NCI-H2171 (cell line): ENCODE measurements at places on chromosomes 13 and 19.

DNA sequence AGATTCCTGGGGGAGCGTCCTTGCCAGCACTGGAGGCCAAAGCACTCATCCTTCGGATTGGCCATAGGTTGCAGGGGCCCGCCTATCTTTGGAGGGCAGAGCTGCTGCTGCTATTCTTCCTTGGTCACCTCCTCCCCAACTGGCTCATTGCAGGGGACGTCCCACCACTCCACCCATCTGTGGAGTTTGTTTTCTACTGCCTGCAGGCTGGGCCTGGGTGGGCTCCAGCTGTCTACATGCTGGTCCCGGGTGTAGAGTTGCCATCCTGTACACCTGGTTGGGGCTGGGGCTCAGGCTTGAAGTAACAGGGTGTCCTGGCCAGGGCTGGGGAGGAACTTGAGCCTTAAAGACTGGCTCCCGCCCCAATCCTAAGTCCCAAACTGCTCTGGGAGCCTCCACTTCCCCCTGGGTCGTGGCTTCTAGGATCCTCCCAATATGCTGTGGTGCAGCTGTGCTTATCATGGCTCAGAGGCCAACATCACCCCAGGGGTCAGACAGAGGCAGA is 2.1 kb downstream of the RNF225 start:
- no peak for DNase-seq

DNA sequence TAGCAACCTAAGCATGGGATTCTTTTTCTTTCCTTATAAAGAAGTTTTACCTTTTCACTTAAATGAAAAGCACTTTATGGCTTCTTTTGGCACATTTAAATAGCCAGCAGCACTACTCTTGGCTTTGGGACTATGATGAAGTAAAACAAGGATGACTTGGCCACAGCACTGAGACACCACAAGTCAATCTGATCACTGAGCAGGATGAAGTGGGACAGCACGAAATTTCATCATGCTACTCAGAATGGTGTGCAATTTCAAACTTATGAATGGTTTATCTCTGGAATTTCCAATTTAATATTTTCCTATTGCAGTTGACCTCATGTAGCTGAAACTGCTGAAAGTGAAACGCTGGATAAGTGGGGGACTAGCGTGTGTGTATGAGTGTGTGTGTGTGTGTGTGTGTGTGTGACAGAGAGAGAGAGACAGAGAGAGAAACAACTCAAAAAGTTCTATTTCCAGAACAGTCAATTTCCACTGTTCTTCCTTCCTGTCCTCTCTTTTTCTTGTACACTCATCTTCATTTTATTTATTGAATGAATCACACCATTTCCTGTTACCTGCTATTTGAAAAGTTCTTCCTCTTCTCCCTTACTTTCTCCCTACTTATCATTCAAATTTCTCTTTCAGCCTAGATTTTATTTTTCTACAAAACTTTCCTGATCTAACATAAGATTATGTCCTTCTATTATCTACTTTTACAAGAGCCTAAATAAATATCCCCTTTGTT is 414.2 kb upstream of the MIR17HG start:
- no peak for DNase-seq

DNA sequence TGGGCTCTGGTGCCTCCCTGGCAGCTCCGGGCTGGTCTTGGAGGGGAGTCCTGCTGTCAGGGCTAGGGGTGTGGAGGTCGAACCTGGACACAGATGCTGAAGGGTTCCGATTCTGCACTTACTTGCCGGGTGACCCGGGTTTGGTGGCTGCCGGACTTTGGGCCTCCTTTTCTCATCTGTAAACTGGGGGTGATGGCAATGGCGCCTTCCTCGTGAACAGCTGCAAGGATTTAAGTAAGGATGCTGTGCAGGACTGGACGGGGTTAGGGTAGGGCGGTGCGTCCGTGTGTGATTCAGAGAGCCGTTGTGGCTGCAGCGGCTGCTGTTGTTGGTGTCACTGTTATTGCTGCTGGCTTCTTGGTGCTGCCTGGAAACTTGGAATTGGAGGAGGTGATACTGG is 2.4 kb downstream of the HPN start:
- no peak for DNase-seq

- no peak for DNase-seq
Measured at GRCh38 chr19:10120538-10121189, 965 bp upstream of the EIF3G start.

- no peak for DNase-seq
Measured at GRCh38 chr13:42561752-42562467, 12.0 kb upstream of the TNFSF11 start.

GRCh38 chr19:51593969-51594773 is 23.1 kb downstream of the ZNF175 start:
- peak; percentile 94 for DNase-seq

DNA sequence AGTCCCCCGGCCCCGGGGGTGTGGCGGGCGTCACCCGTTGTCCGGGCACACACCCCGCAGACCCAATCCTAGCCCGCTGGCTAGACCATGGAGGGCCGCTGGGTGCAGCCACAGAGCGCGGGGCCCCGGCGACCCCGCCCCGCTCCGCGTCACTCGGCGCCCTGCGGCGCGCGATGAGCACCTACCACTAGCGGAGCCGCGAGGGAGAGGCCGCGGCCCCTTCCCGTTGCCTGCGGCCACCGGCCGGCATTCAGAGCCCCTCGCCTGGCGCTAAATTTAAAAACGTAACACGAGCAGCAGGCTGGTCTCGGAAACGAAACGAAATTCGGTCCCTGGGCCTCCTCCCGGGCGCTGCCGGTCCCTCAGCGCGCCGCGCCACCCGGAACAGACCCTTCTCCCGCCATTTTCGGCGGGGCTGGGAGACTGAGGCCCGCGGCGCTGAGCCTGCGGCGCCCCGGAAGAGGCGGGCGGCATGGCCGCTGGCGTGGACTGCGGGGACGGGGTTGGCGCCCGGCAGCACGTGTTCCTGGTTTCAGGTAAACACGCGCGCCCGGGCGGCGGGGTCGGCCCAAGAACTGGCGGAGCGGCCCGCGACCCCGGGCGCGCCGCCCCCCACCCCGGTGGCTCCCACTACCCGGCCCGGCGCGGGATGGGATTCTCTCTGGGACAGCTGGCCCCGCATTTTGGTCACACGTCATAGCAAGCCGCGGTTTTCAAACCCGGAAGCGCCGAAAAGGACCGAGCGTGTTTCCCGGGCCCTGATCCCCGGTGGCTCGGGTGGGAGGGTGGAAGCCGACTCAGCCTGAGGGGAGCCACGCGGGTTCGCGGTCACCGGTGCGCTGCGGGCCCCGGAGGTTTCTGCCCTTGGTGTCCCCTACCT is at the start of gene RNASEH2B:
RNASEH2B (plus strand) TSS at position 187 of the 880 bp plus-strand sequence; CDS start at position 473, 286 bp downstream.
- peak; percentile 85 for DNase-seq

DNA sequence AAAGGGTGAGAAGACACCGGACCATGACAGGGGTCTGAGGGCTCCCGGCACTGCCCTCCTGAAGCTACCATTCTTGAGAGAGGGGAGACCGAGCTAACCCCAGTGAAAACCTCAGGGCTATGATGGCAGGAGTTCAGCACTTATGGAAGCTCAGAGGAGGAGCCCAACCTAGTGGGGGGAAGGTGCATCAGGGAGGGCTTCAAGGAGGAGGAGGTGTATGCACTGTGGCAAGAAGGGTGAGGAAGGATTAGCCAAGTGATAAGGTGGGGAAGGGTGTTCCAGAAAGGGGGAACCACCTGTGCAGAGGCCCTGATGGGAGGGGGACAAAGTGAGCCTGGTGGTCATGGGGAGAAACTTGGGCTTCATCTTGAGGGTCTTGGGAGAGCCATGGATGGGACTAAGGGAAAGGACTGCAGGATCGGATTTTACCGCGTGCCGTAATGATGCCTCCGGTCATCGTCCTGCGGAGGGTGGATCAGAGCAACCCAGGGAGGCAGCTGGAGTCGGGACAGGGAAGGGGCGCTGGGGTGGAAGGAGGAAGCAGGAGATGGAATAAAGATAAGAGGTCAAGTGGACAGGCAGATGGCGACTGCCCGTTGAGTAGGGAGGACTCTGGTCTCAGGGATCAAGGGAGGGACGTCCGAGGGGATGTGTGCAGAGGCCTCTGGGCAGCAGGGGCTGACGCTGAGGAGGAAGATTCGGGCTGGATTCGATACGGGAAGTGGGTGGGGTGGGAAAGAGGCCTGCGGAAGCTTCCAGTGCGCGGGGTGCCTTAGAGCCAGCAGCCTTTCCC is 13.3 kb upstream of the PSMD8 start:
- no peak for DNase-seq

DNA sequence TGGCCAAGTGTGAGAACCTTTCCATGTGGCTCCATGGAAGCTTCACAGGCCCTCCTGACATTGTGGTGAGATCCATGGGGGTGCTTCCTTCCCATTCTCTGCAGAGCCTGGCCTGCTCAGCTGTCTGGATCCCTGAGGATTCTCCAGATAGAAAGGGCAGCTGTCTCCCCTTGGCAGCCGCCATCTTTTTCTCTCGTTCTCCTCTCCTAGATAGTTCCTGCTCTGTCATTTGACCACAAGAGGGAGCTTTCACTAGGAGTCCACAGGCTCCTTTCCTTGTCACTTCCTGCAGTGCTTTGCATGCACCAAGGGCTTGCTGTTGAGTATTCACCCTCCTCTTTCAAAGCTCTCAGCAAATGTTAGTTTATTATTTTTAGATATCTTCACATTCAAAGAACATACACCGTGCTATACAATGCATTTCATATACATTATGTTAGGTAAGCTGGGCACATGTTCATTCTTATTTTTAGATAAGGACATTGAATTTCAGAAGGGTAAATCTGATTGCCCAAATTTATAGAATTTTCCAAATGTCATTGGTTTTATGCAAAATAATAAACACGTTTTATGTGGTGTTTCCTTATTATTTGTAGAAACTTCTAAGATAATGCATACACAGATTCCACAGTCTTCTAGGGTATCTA is 133.2 kb downstream of the FRY start:
- peak; percentile 46 for DNase-seq

GRCh38 chr19:4506449-4507149 is 11.7 kb downstream of the PLIN4 start:
- no peak for DNase-seq

DNA sequence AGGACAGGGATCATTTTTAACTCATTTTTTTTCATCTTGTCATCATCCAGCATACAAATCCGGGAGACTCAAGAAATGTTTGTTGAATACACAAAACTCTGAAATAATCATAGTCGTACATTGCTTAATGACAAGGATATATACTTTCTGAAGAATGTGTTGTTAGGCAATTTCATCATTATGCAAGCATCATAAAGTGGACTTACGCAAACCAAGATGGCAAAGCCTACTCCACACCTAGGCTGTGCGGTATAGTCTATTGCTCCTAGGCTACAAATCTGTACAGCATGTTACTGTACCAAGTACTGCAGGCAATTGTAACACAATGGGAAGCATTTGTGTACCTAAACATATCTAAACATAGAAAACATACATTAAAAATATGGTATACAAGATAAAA is 264.1 kb downstream of the TSHZ3 start:
- DNase-seq, result no peak

DNA sequence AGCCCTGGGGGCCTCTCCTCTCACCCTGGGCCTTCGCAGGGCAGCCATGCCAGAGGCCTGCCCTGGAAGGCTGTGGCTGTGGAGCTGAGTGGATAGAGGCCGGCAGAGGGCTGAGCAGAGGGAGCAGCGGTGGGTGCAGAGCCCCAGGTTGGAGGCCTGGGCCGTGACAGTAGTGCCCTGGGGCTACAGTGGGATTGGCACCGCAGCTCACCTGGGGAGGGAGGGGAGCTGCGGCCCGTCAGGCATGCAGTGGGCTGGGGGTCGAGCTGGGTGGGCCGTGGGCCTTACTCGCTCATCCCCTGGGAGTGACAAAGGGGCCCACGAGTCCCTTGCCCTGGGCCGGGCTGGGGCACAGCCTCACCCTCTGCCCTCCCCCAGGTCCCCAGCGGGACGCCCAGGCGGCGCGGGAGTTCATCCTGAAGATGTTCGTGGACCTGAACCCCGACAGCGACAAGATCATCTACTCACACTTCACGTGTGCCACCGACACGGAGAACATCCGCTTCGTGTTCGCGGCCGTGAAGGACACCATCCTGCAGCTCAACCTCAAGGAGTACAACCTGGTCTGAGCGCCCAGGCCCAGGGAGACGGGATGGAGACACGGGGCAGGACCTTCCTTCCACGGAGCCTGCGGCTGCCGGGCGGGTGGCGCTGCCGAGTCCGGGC is 15.1 kb upstream of the GNA15 start:
- DNase-seq, result no peak

GRCh38 chr19:40663695-40664692 is 26.5 kb downstream of the NUMBL start:
- DNase-seq, result no peak

GRCh38 chr19:46372901-46373490 is 26.1 kb downstream of the PPP5C start:
- DNase-seq, result no peak

DNA sequence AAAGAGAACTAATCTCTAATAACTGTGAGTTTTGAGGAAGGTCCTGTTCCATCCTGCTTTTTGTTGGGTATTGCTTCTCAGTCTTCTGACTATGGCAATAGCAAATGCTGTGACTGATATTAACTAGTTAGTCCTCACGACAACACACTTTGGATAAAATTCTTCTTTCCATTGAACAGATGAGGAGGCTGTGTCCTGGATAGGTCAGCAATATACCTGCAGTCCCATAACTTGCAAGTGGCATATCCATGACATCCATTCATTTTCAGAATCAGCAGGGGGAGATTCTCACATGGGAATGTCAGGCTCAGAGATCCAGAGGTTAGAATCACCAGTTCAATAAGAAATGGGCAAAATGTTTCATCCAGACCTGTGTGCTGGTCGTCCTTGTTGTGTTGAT is 7.4 kb downstream of the ZNF554 start:
- no peak for DNase-seq

DNA sequence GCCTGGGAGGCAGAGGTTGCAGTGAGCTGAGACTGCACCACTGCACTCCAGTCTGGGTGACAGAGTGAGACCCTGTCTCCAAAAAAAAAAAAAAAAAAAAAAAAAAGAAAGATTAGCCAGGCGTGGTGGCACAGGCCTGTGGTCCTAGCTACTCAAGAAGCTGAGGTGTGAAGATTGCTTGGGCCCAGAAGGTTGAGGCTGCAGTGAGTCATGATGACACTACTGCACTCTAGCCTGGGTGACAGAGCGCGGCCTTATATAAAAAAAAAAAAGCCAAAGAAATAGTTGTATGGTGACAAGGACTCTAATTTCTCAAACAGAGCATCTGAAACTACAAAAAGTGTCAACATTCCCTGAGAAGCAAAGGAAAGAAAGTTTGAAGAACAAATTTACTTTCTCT is 3.4 kb downstream of the PBX4 start:
- no peak for DNase-seq

GRCh38 chr13:25132751-25133390 is 36.9 kb downstream of the PABPC3 start:
- peak; percentile 32 for DNase-seq

- DNase-seq, result no peak
Measured at GRCh38 chr13:31105020-31105795, 56.5 kb downstream of the HSPH1 start.

GRCh38 chr19:5309438-5310204 is 31.0 kb downstream of the PTPRS start:
- no peak for DNase-seq

GRCh38 chr19:50779504-50780457 is 9.5 kb downstream of the GPR32 start:
- no peak for DNase-seq

- no peak for DNase-seq
Measured at GRCh38 chr19:45667620-45668341, at the start of gene GIPR. Gene GIPR, plus strand, starts transcription at chr19:45668221. Its CDS starts 1,300 bp downstream, at chr19:45669521.

GRCh38 chr13:53775807-53776206 is 747.2 kb downstream of the OLFM4 start:
- DNase-seq, result no peak
